ENCODE measurements at places on chromosomes 3 and 15. TPM values are rescaled to one million over a fixed set of nuclear protein-coding genes. Genes with fewer than 3 reads are reported as not detected.

CIP2A gene
- total RNA-seq = 3.4 TPM

DNA sequence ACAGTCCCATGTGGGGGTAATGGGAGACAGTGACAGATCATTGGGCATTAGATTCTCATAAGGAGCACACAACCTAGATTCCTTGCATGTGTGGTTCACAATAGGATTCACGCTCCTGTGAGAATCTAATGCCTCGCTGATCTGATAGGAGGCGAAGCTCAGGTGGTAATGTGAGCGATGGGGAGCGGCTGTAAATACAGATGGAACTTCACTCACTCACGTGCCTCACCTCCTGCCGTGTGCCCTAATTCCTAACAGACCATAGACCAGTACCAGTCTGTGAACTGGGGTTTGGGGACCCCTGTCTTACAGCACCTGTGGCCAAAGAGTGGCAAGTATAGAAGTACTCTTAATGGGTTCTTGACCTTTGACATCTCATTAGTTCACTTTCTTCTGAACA is 554.7 kb downstream of the FOXP1 start:
- no peak for DNase-seq

- no peak for DNase-seq
Observed at GRCh38 chr3:131518680-131519079, 15.9 kb upstream of the MRPL3 start.

CADPS gene
- not detected for total RNA-seq

GRCh38 chr3:121411523-121411922 is 134.3 kb downstream of the POLQ start:
- DNase-seq = no peak
